ENCODE measurements at places on chromosomes 7 and 10. TPM values are rescaled to one million over a fixed set of nuclear protein-coding genes. Genes with fewer than 3 reads are reported as not detected.

Gene UPK3BL1
- total RNA-seq: 11.4 TPM

DNA sequence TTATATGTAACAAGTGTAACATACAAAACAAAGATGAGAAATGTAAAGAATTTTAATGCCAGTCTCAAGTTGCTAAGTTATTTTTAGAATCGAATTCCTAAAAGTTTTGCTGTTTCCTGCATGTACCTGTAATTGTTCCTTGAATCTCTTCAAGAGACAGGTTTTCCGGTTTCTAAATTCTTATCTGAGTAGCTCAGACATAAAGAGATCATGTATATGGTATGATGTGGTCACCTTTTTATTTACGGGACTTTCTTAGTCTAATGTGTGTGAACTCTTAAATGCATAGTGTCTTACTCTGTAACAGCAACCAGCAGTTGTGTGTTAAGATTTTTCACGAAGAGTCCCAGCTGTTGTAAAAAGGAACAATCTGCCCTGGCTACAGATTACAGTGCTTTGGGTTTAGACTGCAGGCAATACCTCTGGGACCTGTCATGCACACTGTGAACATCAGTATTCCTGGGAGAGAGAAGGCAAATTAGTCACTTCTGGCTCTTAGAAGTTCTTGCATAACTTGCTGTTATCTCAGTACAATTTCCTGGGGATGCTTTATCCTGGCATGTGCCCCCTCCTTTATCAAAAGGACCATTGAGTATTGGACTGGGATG lies 263.4 kb downstream of the BICC1 start:
- peak; percentile 24 for DNase-seq

GRCh38 chr7:35982600-35982999 lies 170.5 kb upstream of the EEPD1 start:
- DNase-seq: no peak

GRCh38 chr7:31022117-31022516 lies 30.0 kb upstream of the ADCYAP1R1 start:
- no peak for DNase-seq

DNA sequence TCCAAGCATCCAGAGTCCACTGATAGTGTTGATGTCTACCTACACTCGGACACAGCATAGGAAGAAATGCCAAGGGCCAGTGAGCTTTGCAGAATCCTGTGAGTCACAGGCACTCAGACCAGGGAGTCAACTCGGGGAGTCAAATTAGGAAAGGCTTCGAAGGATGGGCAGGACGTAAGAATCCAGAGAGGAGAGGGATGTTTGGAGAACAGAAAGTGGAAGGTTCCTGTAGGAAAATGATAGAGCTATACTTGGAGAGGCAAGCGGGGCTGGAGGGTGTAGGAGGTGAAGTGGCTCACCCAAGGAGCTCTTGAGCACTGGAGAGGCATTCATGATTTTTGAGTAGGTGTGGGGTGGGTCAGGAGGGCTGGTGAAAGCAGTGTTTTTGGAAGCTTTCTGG lies 3.0 kb downstream of the ZYX start:
- no peak for DNase-seq

Gene INSYN2A
- not detected for total RNA-seq

Gene GOLGA7B
- 0.63 TPM for total RNA-seq

Gene MYO3A
- 0.88 TPM for total RNA-seq

DNA sequence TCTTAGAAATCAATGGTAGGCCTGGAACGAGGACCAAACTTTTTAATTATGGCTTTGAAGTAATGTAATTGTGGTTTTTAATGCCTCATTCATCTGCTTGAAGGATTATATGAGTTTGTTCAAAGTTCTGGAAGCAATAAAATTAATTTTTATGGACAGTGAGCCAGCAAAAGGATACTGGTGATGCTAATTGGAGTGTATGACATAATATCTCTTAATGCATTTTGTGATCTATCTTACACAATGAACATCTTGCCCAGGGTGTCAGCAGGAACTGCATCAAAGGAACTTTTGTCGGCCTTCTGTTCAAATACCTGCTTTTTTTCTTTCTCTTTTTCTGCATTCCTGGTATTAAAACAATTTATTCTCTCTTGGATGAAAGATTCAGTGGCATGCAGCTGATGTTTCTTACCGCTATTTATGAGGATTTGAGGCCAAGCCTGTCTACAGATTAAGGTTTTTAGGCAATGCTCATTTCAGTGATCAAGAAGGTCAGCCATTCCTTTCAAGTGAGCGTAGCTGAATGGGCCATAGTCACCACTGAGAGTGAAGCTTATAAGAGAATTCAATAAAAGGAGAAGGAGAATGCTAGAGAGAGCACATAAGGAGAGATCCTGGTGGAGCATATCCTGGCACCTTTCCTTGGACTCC lies 974.8 kb downstream of the SORCS3 start:
- DNase-seq: peak; percentile 10

DNA sequence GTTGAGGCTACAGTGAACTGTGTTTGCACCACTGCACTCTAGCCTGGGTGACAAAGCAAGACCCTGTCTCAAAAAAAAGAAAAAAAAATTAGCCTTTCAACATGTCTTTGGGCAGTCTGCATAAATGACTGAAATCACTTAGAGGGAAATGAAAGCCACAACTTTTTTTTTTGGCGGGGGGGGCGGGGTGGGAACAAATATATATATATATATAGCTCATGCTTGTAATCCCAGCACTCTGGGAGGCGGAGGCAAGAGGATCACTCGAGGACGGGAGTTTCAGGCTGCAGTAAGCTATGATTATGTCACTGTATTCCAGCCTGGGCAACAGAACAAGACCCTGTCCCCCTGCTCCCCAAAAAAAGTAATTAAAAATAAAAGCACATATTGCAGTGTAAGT lies 23.4 kb upstream of the MICU1 start:
- DNase-seq: no peak

GRCh38 chr10:44902941-44903545 lies 8.1 kb upstream of the TMEM72 start:
- peak; percentile 81 for DNase-seq

GRCh38 chr10:48465860-48466521 lies 138.9 kb downstream of the ARHGAP22 start:
- no peak for DNase-seq

- no peak for DNase-seq
These were observed 14.5 kb downstream of the C7orf57 start for GRCh38 chr7:48049850-48050249.

- DNase-seq: no peak
These were observed 46.6 kb downstream of the BPGM start for GRCh38 chr7:134693256-134693655.

Gene MCM10
- 89.3 TPM for total RNA-seq

GRCh38 chr10:116654816-116655215 lies 34.1 kb downstream of the PNLIPRP2 start:
- peak; percentile 49 for DNase-seq

DNA sequence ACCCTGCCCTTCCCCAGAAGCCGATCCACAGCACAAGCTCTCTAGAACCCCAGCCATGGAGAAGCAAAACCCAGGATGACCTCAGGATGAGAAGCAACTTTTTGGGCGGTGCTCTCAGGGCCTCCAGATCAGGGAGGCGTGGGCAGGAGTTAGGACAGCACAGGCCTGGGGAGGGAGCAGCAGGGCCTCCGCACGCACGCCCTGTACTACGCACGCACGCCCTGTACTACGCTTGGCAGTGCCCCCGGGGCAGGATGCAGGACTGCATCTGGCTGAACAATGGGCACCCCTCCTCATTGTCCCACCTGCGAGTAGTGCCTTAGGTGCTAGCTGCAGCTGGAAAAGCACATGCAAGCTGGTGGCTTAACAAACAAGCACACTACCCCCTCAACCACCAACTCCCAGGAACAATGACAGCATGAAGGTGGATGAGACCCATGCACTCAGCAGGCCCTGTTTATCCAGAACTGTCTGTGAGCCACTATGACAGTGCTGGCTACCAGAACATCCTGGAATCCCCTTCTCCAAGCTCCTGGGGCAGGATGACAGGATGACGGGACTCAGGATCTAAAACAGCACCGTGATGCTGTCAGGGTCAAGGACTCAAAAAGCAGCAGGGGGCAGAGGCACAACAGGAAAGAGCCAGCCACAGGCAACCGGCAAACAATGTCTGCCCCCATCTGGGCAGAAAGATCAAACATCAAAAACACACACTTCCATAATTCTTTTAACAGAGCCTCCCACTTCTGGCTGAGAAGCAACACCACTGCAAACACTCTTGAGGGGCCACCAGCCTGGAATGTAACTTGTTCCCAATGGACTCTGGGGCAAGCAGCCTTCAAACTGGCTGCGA lies 11.8 kb downstream of the PODXL start:
- peak; percentile 78 for DNase-seq

DNA sequence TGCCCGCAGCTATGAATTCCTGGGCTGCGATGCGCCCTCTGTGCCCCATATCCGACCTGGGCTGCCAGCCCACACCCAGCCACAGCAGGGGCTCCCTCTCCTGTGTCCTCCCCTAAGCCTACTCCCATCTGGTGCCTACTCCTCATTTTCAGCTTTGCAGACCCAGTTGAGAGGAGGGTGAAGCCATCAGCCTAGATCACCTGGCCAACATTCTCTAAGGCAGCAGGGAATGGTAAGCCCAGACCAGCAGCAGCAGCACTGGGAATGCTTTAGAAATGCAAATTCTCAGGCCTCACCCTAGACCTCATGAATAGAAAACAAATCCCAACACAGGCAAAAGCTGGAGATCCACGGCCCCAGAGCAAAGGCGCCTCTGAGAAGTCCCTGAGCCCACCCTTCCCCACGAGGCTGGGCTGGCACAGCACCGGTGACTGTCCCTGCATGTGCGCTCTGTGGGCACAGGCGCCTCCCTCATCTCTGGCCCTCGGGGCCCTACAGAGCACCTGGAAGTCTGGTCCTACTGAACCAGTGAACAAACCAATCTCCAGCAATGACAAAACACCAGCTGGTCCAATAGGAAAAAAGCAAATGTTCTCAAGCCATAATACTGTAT lies 161.4 kb downstream of the GFRA1 start:
- DNase-seq: no peak

GRCh38 chr10:59177031-59177797 lies 771 bp downstream of the PHYHIPL start:
- peak; percentile 67 for DNase-seq

- no peak for DNase-seq
These were observed 125.7 kb upstream of the CDK1 start for GRCh38 chr10:60652628-60653027.

DNA sequence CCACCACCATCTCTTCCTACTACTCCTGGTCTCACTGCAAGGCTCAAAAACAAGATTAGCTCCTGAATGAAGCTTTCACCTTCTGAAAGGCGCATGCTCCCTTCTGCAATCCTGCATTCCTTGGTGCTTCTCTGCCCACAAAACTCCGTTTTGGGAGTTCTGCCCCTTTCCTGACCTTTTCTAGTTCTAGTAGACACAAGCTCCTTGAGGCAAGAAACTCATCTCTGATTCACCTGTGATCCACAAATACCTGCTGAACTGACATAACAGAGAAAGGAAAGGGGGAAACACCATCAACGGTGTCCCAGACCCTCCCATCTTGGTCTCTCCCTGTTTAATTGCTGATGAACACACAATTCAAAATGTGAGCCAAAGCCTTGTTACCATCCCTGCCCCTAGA lies 64.0 kb upstream of the EGR2 start:
- DNase-seq: no peak
